D721Med (cell line): ENCODE measurements at places on chromosomes 13 and 19.
A peak's percentile ranks its signal among the peaks of the same experiment; 100 is the strongest.

DNA sequence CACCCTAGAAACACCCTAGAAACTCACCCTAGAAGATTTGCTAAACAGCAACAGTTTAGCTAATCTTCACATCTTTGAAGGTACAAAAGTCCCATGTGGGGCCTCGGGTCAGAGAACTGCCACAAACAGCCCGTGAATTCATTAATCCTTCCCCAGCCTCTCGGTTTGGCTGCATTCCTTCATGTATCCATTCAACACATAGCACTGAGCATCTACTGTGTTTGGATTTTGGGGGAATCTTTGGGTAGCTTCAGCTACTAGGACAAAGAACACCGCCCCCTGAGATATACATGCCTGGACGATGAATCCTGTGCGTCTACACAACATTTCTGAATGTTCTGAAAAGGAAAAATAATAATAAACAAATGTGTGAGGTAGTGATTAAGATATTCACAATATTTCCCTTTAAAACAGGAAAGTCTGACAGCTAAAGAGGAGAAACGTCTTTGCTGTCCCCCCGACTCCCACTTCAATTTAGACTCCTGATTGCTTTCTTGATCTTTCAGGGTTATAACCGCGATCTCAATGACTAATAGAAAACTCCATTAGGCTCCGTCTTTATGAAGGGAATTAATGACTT is 63.5 kb downstream of the ALOX5AP start:
- no peak for DNase-seq

DNA sequence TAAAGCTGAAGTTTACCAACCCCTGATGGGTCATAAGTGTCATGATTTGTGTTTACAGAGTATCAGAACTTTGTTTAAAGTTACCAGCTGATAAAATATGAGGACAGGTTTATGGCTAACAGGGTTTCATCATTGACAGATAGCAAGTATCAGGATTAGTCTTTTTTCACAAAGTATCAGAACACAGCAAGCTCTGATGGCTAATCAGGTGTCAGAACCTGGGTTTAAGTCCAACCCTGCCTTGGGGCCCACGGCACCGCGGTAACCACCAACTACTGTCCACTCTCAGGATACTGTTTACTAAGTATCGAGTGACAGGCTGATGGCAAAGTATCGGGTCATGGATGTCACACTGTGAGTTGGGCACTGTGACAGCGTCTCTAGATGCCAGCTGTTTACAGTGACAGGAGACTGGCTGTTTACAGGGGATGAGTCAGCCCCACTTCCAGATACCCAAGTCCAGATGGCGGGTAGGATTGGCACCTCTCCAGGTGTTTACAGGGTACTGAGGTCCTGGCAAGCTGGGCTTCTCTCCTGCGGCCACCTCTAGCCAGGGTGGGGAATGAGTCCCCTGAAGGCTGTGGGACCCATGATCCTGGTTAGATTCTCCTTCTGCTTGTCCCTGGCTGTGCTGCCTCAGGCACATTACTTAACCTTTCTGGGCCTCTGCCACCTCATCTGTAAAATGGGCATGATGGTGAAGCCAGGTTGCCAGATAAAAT is 21.8 kb downstream of the ARRDC2 start:
- no peak for DNase-seq

DNA sequence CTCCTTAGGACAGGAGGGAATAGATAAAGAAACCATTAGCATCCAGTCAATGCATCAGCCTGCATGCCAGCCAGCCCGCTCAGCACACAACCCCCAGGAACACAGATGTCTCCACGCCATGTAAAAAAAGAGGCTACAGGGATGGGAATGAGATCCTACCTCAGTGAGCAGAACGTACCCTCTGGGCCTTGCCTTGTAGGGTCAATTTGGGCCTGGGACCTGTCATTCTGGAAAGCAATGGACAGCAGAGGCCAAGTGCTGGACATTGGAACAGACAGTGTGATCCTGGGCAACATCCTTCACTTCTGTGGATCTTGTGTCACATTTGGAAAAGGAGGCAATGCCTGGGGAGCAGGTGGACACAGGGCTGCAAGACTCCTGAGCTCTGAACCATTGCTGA is 26.0 kb downstream of the VSTM2B start:
- DNase-seq, result no peak

DNA sequence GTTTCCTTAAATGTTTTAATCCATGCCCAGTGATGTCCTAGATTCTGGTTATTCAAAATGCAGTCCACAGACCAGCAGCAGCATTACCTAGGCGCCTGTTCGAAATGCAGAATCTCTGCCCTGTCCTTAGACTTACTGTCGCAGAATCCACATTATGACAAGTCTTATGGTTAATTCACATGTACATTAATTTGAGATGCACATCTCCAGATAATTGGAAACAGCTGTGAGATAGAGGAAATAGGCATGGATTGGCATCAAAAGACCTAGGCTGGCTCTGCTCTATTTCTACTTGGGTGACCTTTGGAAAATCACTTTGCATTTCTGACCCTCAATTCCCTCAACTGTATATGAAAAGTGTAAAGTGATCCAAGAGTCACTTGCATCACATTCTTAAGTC is 700.7 kb downstream of the DIAPH3 start:
- DNase-seq, result no peak

DNA sequence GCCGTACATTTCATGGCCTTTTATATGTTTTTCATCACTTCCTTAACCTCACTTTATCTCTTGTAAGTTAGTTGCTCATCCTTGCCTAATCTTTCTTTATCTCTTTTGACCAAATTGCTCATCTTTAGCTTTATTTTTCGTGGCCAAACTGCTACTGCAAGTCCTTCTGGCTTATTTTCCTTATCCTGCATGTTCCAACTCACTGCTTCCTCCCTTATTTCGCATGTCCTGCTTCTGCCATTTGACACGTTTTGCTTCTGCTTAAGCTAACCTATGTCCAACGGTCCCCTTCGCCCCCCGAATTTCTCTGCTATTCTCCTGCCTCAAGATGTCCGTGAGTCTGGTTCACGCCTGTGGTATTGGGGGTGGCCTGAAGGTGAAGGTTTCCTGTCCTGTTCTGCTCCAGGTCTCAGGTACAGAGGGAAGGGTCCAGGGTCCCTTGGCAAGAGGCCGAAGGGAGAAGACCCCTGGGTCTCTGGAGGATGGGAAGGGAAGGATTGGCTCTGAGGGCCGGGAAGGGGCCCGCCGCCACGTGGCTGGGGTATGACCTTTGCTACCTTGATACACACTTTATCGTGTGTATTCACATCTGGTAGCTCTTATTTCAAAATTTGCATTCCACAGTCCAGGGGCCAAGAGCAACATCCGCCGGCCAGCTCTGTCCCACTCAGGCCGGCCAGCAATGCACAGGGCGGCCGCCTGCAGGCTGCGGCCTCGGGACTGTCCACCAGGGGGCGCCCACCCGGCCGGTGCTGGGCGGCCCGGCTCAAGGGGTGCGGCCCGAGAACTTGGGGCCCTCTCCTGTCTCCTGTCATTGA is 2.9 kb upstream of the C19orf85 start:
- DNase-seq, result peak; percentile 73

DNA sequence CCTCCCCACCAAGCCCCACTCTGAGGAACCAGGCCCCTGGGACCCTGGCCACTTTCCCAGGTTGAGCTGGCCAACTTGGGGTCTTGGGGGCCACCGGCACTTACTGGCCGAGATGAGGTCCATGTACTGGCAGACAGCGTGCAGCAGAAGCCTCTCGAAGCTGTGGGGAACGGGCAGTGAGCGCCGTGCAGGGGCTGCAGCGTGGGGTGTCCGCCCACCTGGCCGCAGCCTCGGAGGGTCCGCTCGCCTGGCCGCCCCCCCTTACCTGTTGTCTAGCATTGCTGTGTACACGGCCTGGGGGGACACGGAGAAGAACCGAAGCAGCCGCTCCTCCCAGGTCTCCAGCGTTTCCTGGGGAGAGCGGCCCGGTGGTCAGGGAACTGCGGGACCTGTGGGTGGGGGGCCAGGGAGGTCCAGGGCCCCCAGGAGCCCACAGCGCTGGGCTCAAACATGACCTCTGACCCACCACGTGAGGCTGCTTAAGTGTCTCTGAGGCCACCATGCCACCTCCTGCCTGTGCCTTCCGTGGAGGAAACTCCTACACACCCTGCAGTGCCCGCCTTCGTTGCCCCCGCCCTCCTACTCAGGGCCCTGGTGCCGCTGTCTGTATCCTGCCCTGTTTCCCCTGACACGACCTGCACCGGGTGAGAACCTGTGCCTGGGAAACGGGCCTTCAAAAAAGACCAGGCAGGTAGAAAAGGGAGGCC is 6.2 kb downstream of the RNU6-9 start:
- DNase-seq, result no peak

- no peak for DNase-seq
Measured at GRCh38 chr19:10379880-10380312, 476 bp downstream of the TYK2 start.

DNA sequence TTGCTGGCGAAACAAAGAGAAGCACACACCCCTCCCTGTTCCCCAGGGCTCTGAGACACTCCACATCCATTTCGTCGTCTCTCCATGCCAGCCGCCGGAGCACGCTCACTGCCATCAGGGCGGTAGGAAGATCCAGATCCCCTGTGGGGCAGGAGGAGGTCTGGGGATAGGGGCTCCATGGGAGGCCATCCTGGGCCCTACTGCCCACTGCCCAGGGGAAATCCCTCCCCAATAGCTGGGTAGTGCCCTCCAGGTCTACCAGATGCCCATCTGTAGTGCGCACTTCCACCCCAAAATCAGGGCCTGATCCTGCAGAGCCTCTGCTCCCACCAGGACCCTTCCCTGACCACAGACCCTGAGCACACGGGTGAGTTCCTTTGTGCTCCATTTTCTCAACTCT is 80.3 kb downstream of the EFNB2 start:
- DNase-seq, result no peak

GRCh38 chr19:13056052-13056660 is 46.5 kb downstream of the LYL1 start:
- DNase-seq, result no peak

DNA sequence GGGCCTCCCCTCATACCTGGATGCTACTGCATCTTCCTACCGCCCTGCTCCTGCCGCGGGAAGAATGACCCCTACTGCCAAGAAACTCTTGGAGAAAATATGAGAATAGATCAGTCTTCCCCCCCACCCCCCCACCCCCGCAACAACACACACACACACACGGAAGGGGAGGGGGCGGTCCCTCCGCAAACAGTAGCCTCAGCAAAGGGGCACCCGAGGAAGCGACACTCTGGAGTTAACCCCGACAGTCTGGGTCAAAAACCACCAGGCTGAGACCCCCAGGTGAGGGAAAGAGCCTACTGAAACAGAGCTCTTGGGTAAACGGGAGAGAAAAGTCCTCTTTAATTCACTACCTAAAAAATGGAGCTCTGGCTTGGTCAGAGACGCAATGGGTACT is 1.2 kb downstream of the MED26 start:
- DNase-seq, result no peak

- no peak for DNase-seq
Measured at GRCh38 chr13:95426631-95427030, 125.4 kb upstream of the ABCC4 start.

- no peak for DNase-seq
Measured at GRCh38 chr13:113489171-113489548, 1.4 kb downstream of the DCUN1D2 start.

GRCh38 chr19:16330806-16331690 is 6.4 kb downstream of the KLF2 start:
- DNase-seq, result no peak

GRCh38 chr19:1171755-1172352 is 2.2 kb downstream of the SBNO2 start:
- no peak for DNase-seq

DNA sequence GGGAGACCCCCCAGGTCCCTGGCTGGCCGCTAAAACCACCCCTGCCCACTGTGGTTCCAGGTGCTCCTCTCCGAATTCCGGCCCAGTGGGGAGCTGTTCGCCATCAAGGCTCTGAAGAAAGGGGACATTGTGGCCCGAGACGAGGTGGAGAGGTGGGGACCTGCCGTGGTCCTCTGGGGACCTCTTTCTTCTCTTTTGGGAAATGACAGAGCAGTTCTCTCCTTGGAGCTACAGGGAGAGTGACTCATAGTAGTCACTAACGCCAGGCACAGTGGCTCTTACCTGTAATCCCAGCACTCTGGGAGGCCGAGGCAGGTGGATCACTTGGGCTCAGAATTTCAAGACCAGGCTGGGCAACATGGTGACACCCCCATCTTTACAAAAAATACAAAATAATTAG is 7.3 kb downstream of the PTGER1 start:
- DNase-seq, result no peak

DNA sequence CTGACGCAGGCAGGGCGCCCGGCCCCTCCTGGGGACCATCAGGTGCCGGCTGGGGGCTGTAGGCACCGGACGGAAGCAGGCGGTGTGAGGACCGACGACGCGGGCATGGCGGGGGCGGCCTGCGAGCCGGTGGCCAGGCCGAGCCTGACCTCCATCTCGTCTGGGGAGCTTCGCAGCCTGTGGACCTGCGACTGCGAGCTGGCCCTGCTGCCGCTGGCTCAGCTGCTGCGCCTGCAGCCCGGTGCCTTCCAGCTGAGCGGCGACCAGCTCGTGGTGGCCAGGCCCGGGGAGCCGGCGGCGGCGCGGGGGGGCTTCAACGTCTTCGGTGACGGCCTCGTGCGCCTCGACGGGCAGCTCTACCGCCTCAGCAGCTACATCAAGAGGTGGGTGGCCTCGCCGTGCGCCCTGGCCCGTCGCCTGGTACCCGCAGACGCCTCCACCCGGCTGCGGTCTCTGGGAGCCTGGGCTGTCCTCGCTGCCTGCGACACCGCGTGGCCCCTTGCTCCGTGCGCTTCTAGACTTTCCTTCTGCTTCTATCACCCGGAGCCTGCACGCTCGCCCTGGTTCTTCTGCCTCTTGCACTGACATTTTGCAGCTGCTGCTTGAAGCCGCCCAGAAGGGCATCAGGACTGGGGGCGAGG is 460 bp downstream of the MEDAG start:
- DNase-seq, result no peak
